Mucosa of descending colon (tissue), 3 donors: ENCODE measurements at places on chromosomes 12 and 14.
A peak's percentile ranks its signal among the peaks of the same experiment; 100 is the strongest.

DNA sequence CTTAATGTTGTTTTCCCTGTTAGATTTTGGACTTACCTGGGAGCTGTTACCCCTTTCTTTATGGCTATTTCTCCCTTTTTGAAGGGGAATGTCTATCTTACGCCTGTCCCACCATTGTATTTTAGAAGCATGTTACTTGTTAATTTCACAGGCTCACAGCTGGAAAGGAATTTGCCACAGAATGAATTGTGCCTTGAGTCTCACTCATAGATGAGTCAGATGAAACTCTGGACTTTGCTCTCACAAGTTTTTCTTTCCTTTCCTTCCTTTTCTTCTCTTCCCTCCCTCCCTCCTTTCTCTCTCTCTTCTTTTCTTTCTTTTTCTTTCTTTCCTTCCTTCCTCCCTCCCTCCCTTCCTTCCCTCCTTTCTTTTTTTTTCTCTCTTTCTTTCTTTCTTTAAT lies 9.3 kb upstream of the ATF7IP start:
- DNase-seq, result no peak

- DNase-seq, result no peak
These were observed 73.8 kb downstream of the SUSD6 start for GRCh38 chr14:69685218-69685616.

DNA sequence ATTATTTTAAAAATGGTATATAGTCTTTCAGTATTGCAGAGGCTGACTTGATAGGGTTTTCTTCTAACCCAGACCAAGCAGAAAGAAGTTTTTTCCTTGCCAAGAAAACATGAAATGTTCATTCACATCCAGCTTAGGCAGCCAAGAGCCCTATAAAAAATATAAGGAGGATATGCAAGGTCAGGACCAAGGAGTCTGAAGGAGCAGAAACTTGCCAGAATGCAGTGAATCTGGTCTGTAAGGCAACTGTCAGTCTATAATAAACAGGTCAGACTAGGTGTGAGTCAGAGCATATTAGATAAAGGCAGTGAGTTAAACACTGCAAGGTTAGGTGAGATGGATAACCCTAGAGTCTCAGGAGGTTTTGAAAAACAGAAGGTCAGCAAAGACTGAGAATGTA lies 645.5 kb downstream of the C12orf50 start:
- no peak for DNase-seq

- DNase-seq, result no peak
These were observed 111.2 kb downstream of the KICS2 start for GRCh38 chr12:64110864-64111263.

- no peak for DNase-seq
These were observed 26.6 kb downstream of the PPP2R5C start for GRCh38 chr14:101788016-101788635.

DNA sequence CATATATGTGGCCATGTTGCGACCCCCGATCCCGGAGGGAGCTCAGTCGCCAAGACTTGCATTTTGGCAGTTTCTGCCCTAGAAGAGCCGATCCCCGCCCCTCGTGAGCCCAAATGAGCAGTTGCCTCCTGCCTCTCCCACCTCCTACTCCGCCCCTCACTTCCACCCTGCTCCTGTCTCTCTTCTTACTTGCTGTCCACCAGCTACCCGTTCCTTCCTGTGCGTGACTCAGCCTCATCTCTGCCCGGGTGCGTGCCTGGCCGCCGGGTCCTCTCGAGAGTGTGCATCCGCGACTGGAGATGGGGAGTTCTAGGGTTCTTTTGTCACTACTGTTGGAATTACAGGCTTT lies 585 bp downstream of the GPATCH2L start:
- DNase-seq, result peak; percentile 47

DNA sequence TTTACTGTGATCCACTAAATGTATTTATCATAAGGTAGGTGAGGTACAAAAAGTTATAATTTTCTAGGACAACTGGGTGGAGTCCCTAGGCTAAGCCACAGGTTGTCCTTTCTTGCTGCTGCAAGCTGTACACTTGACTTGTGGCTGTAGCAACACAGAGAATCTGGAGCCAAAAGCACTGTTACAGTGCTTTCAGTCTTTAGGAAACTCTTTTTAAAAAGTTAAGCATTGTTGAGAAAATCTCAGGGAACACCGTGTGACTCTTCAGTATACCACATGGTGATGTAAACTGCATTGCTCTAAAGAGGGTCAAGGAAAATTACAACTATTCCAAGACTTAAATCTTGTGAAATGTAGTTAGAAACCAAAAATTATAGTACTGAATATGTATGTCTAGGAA lies 11.4 kb downstream of the SLC15A5 start:
- no peak for DNase-seq

DNA sequence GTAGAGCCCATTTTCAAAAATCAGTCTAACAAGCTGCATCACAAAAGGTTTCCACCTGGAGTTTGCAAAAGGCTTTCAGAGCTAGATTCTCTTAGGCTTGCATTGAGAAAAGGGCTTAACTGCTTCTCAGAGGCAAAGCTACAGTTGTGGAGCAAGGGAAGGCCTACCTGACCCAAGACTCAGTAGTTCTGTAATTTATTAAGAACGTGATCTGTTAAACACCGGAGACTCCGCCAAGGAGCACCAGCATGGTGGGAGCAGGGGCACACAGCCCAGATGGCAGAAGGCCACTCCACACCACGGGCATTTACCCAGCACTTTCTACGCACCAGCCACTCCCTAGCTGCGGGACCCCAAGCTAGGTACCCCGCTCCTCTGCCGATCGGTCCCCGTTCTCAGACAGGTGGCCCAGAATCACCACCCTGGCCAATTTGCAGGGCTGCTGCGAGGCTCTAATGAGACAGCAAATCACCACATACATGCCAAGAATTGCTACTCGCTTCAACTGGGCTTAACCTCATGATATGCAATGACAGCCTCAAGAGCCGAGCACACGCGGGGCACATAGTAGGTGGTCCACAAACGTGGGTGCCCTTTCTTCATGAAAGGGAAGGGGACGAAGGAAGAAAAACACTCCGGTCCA lies 1.5 kb downstream of the ITPK1 start:
- peak; percentile 33 for DNase-seq

GRCh38 chr14:98937712-98938505 lies 334.1 kb downstream of the BCL11B start:
- DNase-seq, result no peak

DNA sequence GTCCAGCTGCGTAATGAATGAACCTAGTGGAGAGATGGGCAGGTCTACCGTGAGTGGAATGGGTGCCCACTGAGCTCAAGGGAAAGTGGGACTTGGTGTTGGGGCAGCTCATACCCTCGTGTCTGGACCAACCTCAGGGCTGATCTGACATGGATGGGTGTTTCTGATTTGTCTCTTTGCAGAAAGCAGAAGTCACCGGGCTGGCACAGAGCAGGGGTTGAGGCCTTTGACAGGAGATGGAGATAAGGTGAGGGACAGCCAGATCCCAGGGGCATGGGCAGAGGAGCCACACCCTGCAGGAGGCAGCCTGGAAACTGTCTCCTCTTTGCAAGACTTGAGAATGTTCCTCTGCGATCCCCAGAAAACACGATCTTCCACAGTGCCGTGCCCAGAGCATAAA lies 20.9 kb upstream of the PPP1CC start:
- DNase-seq, result no peak

DNA sequence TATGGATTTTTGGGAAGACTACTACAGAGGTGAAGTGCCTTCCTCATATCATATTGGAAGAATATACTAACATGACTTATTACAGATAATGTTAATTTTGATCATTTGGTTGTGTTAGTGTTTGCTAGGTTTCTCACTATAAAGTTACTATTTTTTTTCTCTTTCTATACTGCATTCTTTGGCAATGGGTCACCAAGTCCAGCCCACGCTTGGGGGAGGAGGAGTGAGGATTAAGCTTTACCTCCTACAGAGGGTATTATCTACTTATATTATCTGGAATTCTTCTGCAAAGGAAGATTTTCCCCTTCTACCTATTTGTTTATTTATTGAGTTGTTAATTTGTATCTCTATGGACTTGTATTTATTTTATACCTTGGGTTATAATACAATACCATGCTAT lies 31.5 kb downstream of the SCN8A start:
- DNase-seq, result no peak

DNA sequence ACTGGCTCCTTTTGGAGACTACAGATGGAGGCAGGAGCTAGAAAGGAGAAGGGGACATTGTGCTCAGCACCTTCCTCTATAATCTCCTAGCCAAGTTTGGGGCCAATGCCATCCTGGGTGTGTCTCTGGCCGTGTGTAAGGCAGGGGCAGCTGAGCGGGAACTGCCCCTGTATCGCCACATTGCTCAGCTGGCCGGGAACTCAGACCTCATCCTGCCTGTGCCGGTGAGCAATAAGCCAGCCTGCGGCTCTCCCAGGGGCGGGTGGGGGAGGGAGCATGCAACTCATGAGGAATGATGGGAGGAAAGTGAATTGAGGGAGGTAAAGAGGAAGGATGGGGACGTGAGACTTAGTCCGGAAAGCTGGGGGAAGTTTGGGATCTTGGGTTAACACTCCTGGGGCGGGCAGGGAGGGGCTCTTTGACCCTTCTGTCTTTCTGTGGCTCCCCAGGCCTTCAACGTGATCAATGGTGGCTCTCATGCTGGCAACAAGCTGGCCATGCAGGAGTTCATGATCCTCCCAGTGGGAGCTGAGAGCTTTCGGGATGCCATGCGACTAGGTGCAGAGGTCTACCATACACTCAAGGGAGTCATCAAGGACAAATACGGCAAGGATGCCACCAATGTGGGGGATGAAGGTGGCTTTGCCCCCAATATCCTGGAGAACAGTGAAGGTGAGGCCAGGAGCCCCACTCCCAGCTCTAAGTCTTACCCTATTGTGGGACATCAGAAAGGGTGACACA lies 3.3 kb downstream of the ENO2 start:
- no peak for DNase-seq

DNA sequence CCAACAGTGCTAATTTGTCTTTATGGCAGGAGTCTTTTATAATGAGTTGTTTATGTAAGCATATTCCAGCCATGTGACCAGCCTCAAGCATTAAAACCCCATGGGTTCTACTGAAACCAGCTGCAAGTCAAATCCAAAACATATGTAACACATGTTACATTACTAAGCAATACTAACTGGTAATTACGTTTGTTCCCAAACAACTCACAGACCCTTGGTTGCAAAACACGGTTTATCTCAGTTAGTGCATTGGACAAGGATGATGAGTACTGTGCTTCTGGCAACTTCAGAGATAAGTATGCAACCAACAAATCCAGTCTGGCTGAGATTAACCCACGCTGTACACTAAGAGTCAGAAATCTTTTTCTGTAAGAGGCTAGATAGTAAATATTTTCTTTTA lies 110.1 kb upstream of the FAR2 start:
- DNase-seq, result no peak

DNA sequence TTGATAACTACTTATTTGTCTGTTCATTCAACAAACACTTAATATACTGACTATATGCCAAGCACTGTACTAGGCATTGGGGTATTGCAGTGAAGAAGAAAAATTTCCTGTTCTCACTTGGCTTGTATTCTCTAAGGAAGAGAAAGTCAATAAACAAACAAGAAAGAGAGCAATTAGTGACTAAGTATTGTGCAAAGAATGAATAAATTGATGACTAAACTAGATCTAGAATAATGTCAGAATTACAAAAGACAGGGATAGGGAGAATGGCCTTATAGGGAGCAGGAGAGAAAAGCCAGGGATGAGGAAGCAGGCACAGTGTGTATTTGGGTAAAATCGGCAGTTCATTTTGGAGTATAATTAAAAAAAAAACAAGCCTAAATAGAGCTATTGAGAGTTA lies 4.2 kb upstream of the LIN7A start:
- no peak for DNase-seq
